NCI-H82 (cell line): ENCODE measurements at places on chromosomes 7 and 10.

GRCh38 chr7:87935384-87935706 is 1.3 kb downstream of the ADAM22 start:
- peak; percentile 40 for DNase-seq

DNA sequence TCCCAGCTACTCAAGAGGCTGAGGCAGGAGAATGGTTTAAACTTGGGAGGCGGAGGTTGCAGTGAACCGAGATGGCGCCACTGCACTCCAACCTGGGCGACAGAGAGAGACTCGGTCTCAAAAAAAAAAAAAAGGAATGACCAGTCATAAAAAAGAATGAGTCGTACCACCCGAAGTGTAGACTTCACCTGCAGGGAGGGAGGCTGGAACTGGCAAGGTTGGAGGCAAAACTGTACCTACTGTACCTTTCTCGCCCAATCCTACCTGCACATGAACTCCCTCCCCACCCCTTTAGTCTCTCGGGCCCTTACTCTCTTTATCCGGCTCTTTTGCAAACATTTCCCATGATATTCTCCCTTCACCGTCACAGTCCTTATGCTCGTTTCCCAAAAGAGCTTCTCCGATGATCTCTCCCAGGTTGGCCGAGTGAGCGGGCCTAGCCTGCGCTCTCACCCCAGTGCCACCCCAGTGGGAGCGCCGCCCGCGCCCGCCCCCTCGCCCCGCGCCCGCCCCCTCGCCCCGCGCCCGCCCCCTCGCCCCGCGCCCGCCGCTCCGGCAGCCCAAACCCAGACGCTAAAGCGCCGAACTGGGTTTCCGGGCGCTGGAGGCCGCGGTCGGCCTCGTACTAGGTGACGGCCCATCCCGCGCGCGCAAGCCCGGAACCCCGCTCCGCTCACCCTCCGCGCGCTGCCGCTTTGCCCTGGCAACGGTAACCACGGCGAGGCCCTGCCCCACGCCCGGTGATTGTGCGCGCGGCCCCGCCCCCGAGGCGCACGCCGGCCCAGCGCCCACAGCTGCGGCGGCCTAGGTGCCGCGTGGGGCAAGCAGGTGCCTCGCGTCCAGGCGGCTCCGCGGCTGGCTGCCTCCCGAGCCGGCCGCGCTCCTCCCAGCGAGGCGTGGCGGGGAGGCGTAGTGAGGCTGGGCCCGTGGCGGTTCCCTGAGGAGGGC is at the start of gene SMKR1:
Gene SMKR1, plus strand, starts transcription at position 772 of the 948 bp plus-strand sequence. CDS start 294 bp downstream, outside the sequence.
- DNase-seq, result peak; percentile 79

GRCh38 chr10:6843894-6844650 is 264.0 kb upstream of the PRKCQ start:
- DNase-seq, result no peak

DNA sequence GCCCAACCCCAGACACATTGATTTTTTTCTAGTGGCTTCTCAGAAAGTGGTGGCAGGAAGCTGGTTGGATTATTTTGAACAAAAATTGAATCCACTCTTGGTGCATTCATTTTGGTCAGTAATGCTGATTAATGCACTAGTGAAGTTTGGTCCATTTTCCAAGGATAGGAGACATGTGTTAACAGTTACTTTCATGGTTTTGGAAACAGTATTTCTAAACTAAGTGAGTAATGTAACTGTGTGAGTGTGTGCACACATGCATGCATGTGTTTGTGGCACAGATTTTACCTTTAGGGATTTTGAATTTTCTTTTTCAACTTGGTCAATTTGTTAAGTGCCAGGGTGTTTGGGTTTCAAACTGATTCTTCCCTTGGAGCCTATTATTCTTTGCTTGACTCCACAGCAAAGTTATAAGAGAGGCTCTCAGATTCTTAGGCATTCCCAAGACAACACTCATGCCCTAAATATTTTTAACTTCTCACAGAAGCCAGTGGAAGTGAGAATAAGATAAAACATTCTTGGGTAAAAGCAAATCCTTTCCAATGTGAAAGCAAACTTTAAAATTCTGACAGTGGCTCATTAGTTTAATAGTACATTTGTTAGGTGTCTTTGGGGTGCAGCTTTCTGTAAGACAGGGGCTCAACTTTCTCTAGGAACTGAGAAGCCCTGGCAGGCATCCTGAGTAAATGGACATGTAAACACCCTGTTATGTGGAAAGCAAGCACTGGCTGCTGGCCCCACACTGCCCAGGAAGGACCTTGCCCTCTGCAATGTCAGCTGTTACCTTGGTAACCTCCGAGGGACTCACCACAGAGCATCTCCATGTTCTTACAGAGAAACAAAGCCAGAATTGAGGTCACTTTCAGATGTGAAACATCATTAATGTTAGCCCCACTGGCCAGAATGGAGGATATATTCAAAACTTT is 68.4 kb downstream of the ASAH2B start:
- DNase-seq, result no peak

DNA sequence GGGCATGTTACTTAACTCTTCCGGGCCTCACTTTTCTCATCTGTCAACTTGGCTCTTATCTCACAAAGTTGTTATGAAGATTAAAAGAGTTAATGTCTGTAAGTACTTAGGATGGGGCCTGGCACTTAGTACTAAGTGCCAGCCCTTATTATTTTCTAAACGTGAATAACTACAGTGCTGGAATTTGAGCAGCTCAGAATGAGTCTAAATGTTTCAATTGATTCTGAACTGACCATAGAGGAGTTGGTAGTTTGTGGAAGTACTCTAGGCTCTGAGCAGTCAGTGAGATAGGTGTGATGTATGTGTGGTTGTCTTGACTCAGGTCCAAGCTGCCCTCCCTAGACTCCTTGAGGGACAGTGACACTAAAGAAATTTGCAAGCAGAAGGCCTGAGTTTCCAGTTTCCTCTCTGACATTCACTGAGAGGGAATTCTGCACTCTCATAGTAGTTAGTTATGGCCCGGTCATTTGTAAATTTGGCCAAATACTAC is 18.5 kb upstream of the JAZF1 start:
- DNase-seq, result no peak

DNA sequence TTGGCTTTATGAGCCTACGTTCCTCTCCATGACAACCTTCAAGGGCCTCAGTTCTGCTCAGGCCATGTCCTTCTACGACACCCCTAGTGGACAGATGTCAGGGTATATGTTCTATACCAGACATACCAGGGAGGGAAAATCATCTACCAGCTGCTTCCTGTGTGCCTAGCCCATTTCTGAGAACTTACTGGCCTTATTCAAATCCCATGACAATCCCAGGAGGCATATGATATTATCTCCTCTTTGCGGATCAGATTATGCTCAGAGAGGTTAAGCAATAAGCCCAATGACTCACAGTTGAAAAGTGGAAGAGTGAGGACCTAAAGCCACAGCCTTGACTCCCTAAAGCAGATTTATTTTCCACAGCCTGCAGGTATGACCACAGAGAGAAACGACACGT is 139.3 kb downstream of the GLI3 start:
- DNase-seq, result peak; percentile 25

- no peak for DNase-seq
Observed at GRCh38 chr7:133509822-133510221, 256.9 kb downstream of the EXOC4 start.

DNA sequence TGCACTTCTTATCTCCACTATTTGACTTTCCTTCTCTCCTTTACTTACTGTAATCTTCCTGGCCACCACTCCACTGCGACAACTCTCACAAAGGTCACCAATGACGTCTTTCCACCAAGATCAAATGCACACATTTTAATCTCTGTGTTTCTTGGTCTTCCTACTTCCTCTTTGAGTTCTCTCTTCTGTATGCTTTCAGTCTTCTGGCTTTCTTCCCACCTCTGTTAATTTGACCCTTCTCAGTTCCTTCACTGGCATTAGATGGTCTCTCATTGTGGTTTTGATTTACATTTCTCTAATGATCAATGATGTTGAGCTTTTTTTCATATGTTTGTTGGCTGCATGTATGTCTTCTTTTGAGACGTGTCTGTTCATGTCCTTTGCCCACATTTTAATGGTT is 31.9 kb downstream of the FAM107B start:
- DNase-seq, result no peak

DNA sequence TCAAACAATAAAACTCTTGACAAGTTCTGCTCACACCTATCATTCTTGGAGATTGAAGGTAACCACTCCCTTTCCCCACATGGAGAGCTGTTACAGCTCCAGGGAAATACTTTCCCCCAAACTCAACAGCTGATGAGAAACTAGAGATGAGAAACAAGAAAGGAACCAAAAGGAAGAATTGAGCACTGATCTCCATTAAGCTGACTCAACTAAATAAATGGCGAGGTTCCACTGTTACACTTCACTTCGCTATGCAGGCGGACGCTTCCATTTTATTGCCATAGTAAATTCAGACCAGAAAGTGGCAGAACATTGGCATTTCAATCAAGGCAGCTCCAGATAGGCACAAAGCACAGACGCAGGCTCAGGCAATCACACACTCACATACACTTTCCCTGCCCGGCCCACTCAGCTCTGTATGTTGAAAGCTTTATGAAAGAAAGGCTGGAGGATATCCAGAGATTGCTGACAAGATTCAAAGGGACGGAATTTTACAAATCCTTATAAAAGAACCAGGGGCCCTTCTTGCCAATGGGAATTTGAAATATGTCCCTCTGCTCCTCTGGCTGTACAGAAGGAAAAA is 11.5 kb upstream of the YAE1 start:
- no peak for DNase-seq

- DNase-seq, result no peak
Observed at GRCh38 chr7:29304756-29305155, 110.2 kb downstream of the CHN2 start.

GRCh38 chr7:143518521-143518920 is 40.8 kb downstream of the TAS2R41 start:
- DNase-seq, result no peak

- DNase-seq, result no peak
Observed at GRCh38 chr10:42743697-42744096, 38.9 kb upstream of the BMS1 start.
